HFFc6 (cell line): ENCODE measurements at places on chromosomes 3 and 15. TPM values are rescaled to one million over a fixed set of nuclear protein-coding genes. Genes with fewer than 3 reads are reported as not detected.

HEXA gene
- total RNA-seq: 84.8 to 101 TPM (median 98.0 TPM) in 3 replicates

HTR3E gene
- total RNA-seq: not detected in 3 replicates

MINAR1 gene
- 0.43 to 0.61 TPM (median 0.48 TPM) in 3 replicates for total RNA-seq

CA12 gene
- 6.4 to 17.7 TPM (median 7.7 TPM) in 3 replicates for total RNA-seq

GRCh38 chr3:30747771-30748281, 141.4 kb downstream of the TGFBR2 start:
- peak; percentile 41 for DNase-seq

DNA sequence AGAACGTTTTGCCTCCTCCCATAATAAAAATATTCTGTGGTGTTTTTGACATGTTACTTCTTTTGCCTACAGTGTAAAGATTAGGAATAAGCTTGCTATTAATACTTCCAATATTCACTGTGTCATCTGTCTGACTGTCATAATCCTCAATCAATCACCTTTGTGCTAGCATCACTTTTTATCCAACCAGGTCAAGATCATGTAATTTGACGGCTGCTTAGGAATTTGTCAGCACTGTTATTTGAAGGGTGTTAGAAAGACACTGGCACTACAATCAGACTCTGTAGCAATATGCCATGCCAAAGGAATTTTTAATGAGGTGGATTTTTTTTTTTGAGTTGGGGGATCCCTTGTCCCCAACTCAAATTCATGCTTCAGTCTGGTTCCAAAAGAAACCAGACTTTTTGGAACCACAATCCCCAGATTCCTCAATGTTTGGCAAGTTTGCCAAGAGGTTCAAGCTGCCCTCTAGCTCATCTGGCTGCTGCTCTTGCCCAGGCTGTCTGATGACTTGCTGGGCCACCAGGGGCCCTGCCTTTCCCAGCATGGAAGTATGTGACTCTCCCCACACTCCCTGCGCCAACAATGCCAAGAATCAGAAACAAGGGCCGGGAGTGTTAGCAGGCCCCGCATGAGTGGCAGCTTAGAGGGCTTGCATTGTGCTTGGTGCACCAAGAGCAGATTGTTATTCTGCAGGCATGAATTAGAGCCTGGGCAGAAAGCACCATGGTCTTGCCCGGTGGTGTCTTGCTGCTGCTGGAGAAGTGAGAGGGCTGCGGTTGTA, 58.6 kb upstream of the TSC22D2 start:
- no peak for DNase-seq

DNA sequence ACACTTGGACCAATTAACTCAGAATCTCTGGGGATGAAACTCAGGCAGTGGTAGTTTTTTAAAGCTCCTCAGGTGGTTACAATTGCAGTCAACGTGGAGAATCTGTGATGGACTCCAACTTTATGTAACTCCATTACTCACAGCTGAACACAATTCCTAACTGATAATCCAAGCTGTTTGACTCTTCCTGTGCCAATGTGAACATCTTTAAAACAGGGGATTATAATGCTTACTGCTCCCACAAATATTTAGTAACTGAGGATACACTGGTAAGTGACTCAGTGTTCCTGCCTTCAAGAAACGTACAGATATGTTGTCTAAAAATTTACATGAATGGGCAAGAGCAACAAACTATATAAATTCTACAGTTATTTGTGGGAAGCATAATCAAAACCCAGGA, 85.6 kb downstream of the OSBPL10 start:
- DNase-seq: peak; percentile 68

GRCh38 chr3:148583793-148584192, 113.9 kb upstream of the AGTR1 start:
- no peak for DNase-seq

- peak; percentile 60 for DNase-seq
These were observed 28.8 kb upstream of the GYG1 start for GRCh38 chr3:148962513-148962912.

- no peak for DNase-seq
These were observed 1.3 kb downstream of the TCF12 start for GRCh38 chr15:56919609-56920366.

DNA sequence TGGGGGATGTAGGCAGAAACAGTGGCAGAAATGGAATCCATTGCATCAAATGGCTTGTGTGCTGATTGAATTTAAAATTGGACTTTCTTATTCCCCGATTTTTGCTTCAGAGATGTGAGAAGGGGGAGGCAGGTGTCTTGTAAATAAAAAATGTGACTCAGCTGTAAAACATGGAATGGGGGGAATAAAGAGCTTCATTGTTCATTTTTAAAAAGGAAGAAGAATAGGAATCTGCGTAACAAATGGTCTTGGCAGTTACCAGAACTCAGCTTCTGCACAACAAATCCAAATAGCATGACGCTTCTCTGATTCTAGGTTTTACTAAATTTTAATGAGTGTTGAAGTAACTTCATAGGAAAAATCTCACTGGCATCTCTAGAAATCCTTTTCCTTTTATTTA, 323.9 kb upstream of the GBE1 start:
- DNase-seq: no peak

GRCh38 chr3:126434264-126434590, 39.5 kb downstream of the CFAP100 start:
- DNase-seq: no peak

- no peak for DNase-seq
These were observed 318.1 kb upstream of the IGF1R start for GRCh38 chr15:98330258-98330657.

DNA sequence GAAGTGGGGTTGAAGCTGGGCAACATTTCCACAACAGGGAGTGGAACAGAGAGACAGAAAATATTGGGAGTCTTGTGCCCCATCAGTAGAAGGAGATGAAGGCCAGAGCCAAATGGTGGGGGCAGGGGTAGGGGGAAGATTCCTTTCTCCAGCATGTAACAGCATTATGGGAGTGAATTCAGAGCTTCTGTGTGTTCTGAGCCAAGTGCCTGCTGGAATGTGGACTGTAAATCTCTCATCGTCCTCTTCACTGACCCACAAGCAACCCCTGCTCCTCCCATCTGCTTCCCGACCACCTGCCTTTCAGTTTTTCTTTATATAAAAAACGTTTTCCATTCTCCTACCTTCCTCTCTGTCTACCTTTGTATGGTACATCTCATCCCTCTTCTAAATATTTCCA, 344.2 kb upstream of the TPRG1 start:
- DNase-seq: no peak

DNA sequence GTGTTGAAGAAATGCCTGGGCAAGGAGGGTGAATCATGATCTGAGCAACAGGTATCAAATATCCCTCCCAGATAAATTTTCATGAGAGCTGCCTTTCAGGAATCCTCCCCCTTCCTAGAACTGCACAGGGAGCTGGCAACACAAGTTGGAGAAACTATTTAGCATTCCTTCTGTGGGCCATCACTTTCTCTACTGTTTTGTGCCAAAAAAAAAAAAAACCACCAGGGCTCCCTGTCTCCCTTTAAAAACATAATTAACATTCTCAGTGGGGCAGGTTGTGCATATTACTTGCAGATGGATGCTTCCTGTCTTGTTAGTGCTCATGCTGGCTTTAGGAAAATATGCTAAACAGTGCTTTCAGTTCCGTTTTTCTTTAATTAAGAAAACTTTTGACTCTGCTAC, 234.9 kb upstream of the LMCD1 start:
- DNase-seq: no peak
